ENCODE measurements at places on chromosomes 11 and 22. TPM values are rescaled to one million over a fixed set of nuclear protein-coding genes. Genes with fewer than 3 reads are reported as not detected.
A peak's percentile ranks its signal among the peaks of the same experiment; 100 is the strongest.

Gene RNF169
- 16.8 TPM for total RNA-seq

Gene OMP
- total RNA-seq: not detected

Gene PAMR1
- 0.82 TPM for total RNA-seq

Gene CASP12
- total RNA-seq: 0.95 TPM

Gene DAGLA
- 3.2 TPM for total RNA-seq

GRCh38 chr22:41369424-41369745 is 12.4 kb upstream of the TEF start:
- no peaks in the 10 kb centered on the region for H3K36me3 ChIP-seq
- H3K27ac ChIP-seq: no peak overlapping the region
- peaks cover 2% of the 10 kb centered on the region for H3K27me3 ChIP-seq
- no peaks in the 10 kb centered on the region for H3K4me1 ChIP-seq
- no peak overlapping the region for H3K4me3 ChIP-seq

GRCh38 chr11:32894149-32894827 is 1.7 kb downstream of the QSER1 start:
- H3K27ac ChIP-seq: peak overlapping the region; percentile 100
- H3K4me3 ChIP-seq: peak overlapping the region; percentile 94
- H3K4me1 ChIP-seq: peaks cover 45% of the 10 kb centered on the region
- peaks cover 2% of the 10 kb centered on the region for H3K27me3 ChIP-seq
- H3K36me3 ChIP-seq: peaks cover 13% of the 10 kb centered on the region

- no peak for DNase-seq
- no peak overlapping the region for H3K27ac ChIP-seq
- H3K27me3 ChIP-seq: peaks cover under 1% of the 10 kb centered on the region
- H3K4me1 ChIP-seq: no peaks in the 10 kb centered on the region
- H3K36me3 ChIP-seq: no peaks in the 10 kb centered on the region
Observed at GRCh38 chr11:17238377-17238776, 30.6 kb upstream of the PIK3C2A start.

- peaks cover 7% of the 10 kb centered on the region for H3K27me3 ChIP-seq
- no peak overlapping the region for H3K27ac ChIP-seq
- no peaks in the 10 kb centered on the region for H3K36me3 ChIP-seq
- no peak overlapping the region for H3K4me3 ChIP-seq
- DNase-seq: no peak
Observed at GRCh38 chr22:42289671-42290541, 19.5 kb upstream of the TCF20 start.

DNA sequence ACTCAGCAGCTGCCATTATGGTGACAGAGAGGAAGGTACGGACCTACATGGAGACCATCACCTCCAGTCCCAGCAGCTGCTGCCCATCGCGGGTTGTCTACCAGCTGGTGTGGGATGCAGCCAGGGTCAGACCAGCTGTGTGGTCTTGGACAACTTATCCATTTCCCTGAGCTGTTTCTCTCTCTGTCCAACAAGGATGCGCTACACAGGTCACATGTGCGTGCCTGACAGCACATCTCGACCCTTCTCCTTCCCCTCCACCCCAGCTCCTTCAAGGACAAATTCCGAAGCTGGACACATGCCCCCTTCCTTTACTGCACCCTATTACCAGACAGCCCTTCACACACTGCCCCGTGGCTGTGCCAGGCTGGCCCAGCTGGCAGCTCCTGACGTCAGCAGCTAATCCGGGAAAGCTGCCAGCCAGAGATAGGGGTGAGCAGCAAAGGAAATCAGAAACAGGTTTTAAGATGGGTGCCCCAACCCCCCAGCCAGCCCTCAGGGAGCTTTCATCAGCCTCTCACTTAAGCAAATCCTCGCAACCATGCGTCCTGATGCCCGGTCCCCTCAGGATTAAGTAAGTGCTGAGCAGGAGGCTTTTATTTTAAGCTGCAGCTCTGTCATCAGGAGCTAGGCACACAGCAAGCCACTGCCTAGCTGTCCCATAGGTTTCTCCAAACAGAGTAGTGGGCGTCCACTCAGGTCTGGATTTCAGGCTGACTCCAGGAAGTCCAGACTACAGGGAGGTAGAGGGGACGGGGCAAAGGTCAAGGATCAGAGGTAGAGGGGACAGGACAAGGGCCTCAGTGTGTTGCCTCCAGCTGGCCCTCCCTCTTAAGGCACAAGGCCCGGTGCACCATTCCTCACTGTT is 20.3 kb downstream of the TEF start:
- H3K27ac ChIP-seq: no peak overlapping the region
- no peak for DNase-seq
- H3K27me3 ChIP-seq: no peaks in the 10 kb centered on the region
- no peaks in the 10 kb centered on the region for H3K36me3 ChIP-seq

GRCh38 chr11:107468596-107468995 is 11.0 kb upstream of the CWF19L2 start:
- no peaks in the 10 kb centered on the region for H3K4me1 ChIP-seq
- no peaks in the 10 kb centered on the region for H3K36me3 ChIP-seq
- H3K27ac ChIP-seq: no peak overlapping the region
- no peak for DNase-seq
- H3K27me3 ChIP-seq: peaks cover 2% of the 10 kb centered on the region

DNA sequence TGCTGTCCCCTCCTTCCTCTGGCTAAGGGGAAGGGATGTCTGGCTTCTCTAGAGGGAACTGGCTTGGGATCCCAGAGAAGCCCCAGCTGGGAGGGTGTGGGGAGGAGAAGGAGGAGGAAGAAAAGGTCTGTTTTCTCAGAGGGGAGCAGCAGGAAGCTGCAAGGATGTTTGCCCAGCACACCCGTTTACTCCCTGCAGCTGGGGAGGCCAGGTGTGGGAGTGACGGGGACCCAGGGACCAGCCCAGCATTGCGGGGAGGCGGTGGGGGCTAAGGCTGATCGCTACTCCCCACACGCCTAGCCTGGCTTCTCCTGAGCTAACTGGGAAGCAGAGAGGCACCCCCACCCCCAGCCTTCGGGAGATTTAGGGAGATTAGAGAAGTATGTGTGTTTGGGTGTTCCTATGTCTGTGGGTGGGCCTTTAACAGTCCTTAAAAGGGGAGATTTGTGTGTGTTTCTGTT is 3.9 kb downstream of the CREB3L1 start:
- H3K36me3 ChIP-seq: peaks cover 3% of the 10 kb centered on the region
- H3K4me1 ChIP-seq: peaks cover 35% of the 10 kb centered on the region
- H3K27me3 ChIP-seq: peaks cover 4% of the 10 kb centered on the region
- H3K27ac ChIP-seq: no peak overlapping the region
- peak; percentile 12 for DNase-seq

DNA sequence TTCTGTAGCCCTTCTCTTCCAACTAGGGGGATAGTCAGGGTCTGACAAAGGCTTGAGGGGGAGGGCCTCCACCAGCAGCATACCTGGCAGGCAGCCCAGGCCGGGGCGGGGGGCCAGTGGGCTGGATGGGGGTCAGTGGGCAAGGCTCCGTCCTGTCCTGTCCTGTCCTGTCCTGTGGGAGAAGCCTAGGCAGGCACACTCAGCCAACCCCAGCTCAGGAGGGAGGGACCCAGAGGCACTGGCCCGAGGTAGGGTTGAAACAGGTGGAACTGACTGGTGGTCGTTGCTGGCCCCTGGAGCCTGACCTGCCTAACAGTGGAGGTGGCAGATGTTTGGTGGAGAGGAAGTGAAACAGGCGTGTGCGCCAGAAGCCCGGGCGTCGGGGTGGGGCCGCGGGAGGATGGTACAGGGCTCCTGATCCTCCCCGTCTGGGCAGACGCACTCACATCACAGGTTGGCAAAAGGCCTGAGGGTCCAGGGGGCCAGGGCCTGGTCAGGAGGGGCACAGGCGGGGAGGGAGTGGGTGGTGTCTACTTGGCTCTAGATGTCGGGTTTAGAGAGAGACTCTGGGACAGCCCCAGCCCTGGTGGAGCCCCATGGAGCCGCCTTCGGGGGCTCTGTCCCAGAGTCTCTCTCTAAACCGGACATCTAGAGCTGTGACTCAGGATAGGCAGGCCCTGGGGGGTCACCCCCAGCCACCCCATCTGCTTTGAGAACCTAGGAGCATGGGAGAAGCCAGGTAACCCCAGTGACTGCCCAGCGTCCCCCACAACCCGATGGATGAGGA is 32.5 kb upstream of the GRAMD4 start:
- H3K4me1 ChIP-seq: peaks cover 3% of the 10 kb centered on the region
- H3K4me3 ChIP-seq: no peak overlapping the region
- H3K36me3 ChIP-seq: no peaks in the 10 kb centered on the region

- no peak for DNase-seq
- H3K27me3 ChIP-seq: no peaks in the 10 kb centered on the region
- no peaks in the 10 kb centered on the region for H3K36me3 ChIP-seq
- H3K4me3 ChIP-seq: no peak overlapping the region
- no peak overlapping the region for H3K27ac ChIP-seq
Observed at GRCh38 chr11:96052921-96053651, 129.2 kb upstream of the MTMR2 start.

GRCh38 chr11:34654483-34655334 is 33.8 kb downstream of the EHF start:
- H3K4me1 ChIP-seq: peaks cover 8% of the 10 kb centered on the region
- H3K27ac ChIP-seq: no peak overlapping the region
- no peak for DNase-seq
- H3K36me3 ChIP-seq: no peaks in the 10 kb centered on the region

- H3K4me3 ChIP-seq: no peak overlapping the region
- peaks cover 3% of the 10 kb centered on the region for H3K27me3 ChIP-seq
- no peak for DNase-seq
- no peak overlapping the region for H3K27ac ChIP-seq
Observed at GRCh38 chr11:13883589-13883988, 78.9 kb upstream of the SPON1 start.

DNA sequence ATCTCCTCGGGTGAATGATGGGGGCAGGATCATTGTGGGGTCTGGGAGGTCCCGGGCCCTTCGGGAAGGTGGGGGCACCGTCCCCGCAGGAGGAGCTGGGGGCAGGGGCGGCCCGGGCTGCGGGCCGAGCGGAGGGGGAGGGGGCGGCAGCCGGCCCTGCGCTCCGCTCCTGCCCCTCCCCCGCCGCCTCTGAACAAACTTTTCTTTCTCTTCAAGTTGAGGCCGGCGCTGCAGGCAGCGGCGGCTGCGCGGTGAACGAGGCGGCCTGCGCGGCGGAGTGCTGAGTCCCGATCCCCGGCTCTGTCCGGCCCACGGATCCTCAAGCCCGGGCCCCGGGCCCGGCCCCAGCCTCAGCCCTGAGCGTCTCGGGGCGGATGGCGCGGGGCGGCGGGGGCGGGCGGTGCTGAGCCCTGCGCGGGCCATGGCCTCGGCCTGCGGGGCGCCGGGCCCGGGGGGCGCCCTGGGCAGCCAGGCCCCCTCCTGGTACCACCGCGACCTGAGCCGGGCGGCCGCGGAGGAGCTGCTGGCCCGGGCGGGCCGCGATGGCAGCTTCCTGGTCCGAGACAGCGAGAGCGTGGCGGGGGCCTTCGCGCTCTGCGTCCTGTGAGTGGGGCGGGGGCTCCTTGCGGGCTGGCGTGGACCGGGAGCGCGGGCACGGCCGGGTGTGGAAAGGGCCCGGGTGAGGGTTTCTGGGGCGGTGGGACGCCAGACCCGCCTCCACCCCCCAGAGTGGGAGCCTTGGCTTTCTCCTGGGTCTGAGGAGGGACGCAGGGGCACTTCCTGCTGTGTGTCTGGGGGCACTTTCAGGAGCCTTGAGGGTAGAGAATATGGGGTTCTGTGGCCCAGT is at the start of gene INPPL1:
INPPL1 (plus strand) TSS at position 204 of the 847 bp plus-strand sequence; CDS start at position 422, 218 bp downstream.
- H3K27me3 ChIP-seq: peaks cover 9% of the 10 kb centered on the region
- H3K27ac ChIP-seq: peak within 1 kb of the TSS; percentile 64
- DNase-seq: peak; percentile 58
- peaks cover 8% of the 10 kb centered on the region for H3K36me3 ChIP-seq
- H3K4me1 ChIP-seq: peaks cover 14% of the 10 kb centered on the region
- H3K4me3 ChIP-seq: peak within 1 kb of the TSS; percentile 97

Measured in endothelial cell (in vitro differentiated cells).